ENCODE measurements at places on chromosomes 6 and 20.

- no peak for DNase-seq
These were observed 97.4 kb downstream of the PREP start for GRCh38 chr6:105305521-105305920.

GRCh38 chr20:49501917-49502316 is 19.4 kb upstream of the KCNB1 start:
- DNase-seq = no peak

- no peak for DNase-seq
These were observed 548 bp downstream of the GNL1 start for GRCh38 chr6:30555816-30556065.

- peak; percentile 37 for DNase-seq
These were observed 36.4 kb downstream of the GSTA4 start for GRCh38 chr6:52958546-52959255.

DNA sequence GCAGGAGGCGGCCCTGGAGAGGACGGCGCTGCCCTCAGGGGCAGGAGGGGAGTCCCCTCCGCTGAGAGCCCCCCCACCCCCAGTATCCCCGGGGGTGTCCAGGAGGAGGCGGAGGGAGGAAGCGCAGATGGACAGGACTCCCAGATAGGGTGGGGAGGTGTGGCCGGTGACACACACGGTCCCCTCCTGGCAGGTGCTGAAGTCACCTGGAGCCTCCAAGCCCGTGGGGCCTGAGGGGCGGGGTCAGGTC is 1.4 kb downstream of the STMN3 start:
- no peak for DNase-seq

DNA sequence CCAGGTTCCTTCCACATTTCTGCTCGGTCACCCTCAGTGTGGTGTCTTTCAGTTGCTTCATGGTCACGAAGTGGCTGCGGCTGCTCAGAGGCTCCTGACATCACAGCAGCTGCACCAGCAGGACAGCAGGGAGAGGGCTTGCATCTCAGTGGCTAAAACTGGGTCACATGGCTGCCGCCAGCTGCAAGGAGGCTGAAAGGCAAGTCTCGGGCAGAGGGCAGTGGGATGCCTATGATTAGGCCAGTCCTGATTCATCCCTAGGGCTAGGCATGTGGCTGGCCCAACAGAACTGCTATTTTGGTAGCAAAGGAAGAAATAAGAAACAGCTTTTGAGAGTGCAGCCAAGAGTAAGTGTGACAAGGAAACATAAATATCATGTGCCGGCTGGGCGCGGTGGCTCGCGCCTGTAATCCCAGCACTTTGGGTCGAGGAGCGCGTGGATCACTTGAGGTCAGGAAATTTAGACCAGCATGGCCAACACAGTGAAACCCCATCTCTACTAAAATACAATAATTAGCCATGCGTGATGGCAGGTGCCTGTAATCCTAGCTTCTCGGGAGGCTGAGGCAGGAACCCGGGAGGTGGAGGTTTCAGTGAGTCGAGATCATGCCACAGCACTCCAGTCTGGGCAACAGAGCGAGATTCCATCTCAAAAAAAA is 46.6 kb downstream of the RBM38 start:
- no peak for DNase-seq

GRCh38 chr20:40173872-40174271 is 515.2 kb downstream of the MAFB start:
- no peak for DNase-seq

Data from T1000 (cell line).